Calu3 (cell line): ENCODE measurements at places on chromosomes 3 and 15. TPM values are rescaled to one million over a fixed set of nuclear protein-coding genes. Genes with fewer than 3 reads are reported as not detected.

Gene RPL39L
- 27.2 and 31.8 TPM in 2 replicates for total RNA-seq

GRCh38 chr15:52527911-52528563 lies 643 bp downstream of the MYO5A start:
- H3K4me1 ChIP-seq, result peaks cover 9% of the 10 kb centered on the region
- DNase-seq, result peak; percentile 5
- H3K27me3 ChIP-seq, result peaks cover 38% of the 10 kb centered on the region
- H3K4me3 ChIP-seq, result peak overlapping the region; percentile 61

GRCh38 chr15:100500226-100500990 lies 28.3 kb downstream of the CERS3 start:
- no peak overlapping the region for H3K4me3 ChIP-seq
- no peak for DNase-seq
- no peak overlapping the region for H3K27ac ChIP-seq
- H3K27me3 ChIP-seq, result peaks cover 38% of the 10 kb centered on the region

DNA sequence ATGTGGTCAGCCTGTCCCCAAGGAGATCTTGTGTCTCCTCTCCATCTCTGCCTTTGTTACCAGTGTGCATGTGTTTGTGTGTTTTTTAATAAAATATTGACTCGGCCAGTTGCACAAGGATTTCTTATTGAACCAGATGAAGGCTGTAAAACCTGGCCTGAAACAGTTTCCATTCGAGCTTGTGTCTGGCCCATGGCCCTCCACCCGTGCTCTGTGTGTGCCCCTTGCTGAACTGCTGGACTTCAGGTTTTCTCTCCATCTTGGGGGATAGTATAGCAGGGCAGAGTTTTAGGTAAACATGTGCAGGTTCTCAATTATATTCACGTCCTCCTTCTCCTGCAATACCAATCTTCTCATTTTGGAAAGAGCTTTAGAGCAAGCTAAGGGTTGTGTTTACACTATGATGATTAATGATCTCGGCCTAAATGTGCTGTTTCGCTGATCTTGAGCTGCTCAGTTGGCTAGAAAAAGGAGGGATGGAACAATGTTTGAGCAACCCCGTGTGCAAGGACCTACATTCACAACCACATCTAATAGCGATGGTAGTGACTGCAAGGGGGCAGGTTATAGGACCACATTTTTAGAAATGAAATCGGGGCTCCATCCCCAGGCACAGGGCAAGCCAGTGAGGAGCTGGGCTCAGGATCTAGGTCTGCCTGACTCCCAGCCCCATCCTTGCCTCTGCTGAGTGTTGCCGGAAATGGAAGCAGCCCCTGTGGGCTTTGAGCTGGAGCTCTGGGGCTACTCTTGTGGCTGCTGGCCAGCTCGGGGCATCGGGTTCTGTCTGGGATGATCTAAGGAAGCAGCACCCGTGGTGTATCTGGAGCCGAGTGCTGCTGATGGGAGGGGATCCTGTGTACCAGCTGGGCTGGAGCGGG lies 47.7 kb downstream of the CMTM6 start:
- no peak overlapping the region for H3K4me3 ChIP-seq
- peak overlapping the region; percentile 68 for H3K27ac ChIP-seq
- H3K36me3 ChIP-seq, result peaks cover 66% of the 10 kb centered on the region
- no peaks in the 10 kb centered on the region for H3K27me3 ChIP-seq
- no peak for DNase-seq

- DNase-seq, result no peak
- peak overlapping the region; percentile 18 for H3K27ac ChIP-seq
- H3K4me3 ChIP-seq, result peak overlapping the region; percentile 55
- no peaks in the 10 kb centered on the region for H3K36me3 ChIP-seq
- no peaks in the 10 kb centered on the region for H3K27me3 ChIP-seq
These were observed 63.2 kb upstream of the ATP11B start for GRCh38 chr3:182729903-182730674.

- no peak overlapping the region for H3K4me3 ChIP-seq
- peaks cover 90% of the 10 kb centered on the region for H3K27me3 ChIP-seq
- DNase-seq, result no peak
- no peaks in the 10 kb centered on the region for H3K36me3 ChIP-seq
These were observed 20.3 kb upstream of the DGKG start for GRCh38 chr3:186382217-186382885.

- H3K4me1 ChIP-seq, result no peaks in the 10 kb centered on the region
- no peaks in the 10 kb centered on the region for H3K36me3 ChIP-seq
- no peak overlapping the region for H3K27ac ChIP-seq
- H3K27me3 ChIP-seq, result peaks cover 2% of the 10 kb centered on the region
- no peak overlapping the region for H3K4me3 ChIP-seq
These were observed 159.1 kb upstream of the EOMES start for GRCh38 chr3:27880969-27881892.
